ENCODE measurements at places on chromosomes 5 and 9.

DNA sequence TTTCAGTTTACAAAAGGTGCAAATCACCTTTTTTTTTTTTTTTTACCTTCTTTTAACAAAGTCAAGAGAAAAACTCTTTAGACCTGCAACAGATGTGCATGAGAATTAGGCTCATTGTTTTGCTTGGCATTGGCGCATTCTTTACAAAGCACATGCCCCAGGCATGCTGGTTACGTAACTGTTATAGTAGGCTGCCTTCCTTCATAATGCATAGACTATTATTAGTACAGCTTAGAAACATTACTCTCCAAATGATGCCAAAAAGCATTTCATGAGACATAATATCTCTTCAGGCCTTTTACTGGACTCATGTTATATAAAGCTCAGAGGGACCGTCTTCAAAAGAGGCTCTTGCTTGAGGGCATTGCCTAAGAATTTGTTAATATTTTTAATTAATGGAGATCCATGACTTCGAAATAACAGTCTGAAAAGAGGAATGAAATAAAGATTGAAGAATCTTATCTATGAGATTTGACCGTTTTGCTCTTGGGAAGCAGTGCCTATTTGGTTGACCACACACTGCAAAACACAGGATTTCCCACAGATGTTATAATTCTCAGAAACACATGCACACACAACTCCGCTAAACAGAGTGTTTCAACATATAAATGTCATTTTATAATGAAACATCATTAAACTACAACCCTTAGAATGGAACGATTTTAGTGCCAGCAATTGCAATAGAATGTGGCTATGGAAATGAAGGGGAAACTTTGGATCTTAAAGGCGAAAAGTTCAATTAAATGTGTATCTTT is 478.7 kb downstream of the PRR16 start:
- no peak for DNase-seq

DNA sequence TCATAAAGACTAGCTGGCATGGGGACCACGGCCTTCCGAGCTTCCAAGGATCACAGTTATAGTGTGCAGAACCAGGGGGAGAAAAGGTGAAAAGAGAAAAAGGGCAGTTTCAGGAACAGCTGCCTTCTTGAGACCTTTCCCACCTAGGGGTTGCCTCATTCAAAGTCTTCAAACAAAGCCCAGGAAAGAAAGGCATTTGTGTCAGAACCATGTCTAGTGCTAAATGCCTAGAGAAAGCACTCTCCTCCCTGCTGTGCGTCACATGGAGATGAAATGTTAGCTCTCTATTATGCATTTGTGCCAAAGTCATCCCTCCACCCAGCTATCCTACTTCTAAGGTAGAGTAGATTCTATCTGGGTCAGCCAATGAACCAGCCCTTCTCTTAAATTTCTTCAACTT is 1037.3 kb upstream of the WWC1 start:
- no peak for DNase-seq

DNA sequence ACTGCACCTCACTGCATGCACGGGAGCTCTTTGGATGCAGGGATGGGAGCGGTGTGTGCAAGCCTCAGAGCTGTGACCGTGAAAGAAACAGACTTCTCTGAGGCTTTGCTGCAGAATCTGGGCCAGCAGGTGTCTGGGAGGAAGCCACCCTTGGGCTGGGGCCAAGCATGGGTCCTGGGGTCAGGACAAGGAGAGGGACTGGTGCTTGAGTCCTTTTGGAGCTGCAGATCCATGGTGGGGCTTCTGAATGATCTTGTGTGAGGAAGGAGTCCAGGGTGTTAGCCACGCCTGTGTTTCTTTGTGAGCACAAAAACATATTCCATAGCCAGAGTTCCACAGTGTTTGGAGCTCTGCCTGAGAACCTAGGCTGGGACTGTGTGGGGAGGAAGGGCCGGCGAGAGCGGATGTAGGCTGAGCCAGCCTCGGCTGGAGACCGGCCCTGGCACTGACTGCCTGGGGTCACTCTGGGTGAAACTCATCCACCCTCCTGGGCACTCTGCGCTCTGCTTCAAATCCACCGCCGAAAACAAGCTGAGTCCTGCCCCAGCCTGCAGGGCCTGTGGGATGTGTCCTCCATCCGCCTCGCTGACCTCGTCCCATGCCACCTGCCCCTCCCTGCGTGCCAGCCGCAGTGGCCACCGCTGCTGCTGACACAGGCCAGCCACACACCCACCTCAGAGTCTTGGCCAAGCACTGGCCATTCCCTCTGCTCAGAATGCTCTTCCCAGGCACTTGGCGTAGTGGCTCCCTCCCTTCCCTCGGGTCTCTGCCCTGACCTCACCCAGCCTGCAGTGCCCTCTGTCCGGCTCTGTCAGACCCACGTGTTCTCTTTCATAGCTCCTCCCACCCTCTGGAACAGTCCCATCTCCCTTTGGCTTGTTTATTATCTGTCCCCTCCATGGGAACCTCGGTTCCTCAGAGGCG is 26.7 kb downstream of the ERGIC1 start:
- no peak for DNase-seq

- no peak for DNase-seq
Observed at GRCh38 chr5:150783422-150783928, 4.9 kb downstream of the SMIM3 start.

DNA sequence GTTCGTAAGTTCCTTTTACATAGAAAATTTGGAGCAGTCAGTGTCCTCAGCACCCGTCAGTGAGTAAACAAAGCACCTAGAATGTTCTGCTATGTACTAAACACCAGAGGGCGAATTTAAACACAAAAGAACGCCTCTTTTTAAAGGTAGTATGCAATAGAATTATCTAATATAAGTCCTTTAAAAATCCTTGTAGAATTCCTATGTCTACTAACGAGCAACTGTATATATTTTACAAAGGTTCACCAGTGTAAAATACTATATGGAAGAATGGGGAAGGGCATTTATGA is 499 bp upstream of the TMEM232 start:
- DNase-seq = no peak

GRCh38 chr5:92909602-92909962 is 671.4 kb downstream of the NR2F1-AS1 start:
- DNase-seq = peak; percentile 70

GRCh38 chr5:68315679-68316271 is 100.2 kb downstream of the PIK3R1 start:
- no peak for DNase-seq

GRCh38 chr5:55620766-55621160 is 86.0 kb upstream of the PLPP1 start:
- no peak for DNase-seq

DNA sequence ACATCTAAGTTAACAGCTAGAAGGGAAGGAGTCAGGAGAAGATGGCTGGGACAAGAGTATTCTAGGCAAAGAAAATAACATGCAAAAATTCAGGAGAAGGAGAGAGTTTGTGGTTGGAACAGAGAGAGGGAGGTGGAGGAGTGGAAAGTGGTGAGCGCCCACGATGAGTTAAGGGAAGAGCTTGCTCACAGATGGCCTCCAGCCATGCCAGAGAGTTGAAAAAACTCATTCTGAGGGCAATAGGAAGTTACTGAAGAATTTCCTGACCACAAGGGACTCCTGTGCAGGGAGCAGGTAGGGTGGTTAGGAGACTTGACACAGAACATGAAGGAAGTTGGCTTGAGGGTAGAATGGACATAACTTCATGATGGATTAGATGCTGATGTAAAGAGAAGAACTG is 159.7 kb downstream of the DOCK2 start:
- DNase-seq = no peak

DNA sequence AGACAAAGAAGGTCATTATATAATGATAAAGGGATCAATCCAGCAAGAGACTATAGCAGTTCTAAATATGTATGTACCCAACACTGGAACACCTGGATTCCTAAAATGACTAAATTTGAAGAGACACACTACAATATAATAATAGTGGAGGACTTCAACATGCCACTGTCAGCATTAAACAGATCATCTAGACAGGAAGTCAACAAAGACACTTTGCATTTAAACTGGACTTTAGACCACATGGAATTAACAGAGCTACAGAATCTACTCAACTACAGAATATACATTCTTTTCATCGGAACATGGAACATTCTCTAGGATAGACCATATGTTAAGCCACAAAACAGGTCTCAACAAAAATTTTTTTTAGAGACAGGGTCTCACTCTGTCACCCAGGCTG is 58.3 kb upstream of the TLX3 start:
- DNase-seq = no peak

GRCh38 chr9:114069476-114070187 is 8.5 kb downstream of the AMBP start:
- DNase-seq = no peak

All from nephron progenitor cell (in vitro differentiated cells).